ENCODE measurements at places on chromosomes 13 and 19.
A peak's percentile ranks its signal among the peaks of the same experiment; 100 is the strongest.

DNA sequence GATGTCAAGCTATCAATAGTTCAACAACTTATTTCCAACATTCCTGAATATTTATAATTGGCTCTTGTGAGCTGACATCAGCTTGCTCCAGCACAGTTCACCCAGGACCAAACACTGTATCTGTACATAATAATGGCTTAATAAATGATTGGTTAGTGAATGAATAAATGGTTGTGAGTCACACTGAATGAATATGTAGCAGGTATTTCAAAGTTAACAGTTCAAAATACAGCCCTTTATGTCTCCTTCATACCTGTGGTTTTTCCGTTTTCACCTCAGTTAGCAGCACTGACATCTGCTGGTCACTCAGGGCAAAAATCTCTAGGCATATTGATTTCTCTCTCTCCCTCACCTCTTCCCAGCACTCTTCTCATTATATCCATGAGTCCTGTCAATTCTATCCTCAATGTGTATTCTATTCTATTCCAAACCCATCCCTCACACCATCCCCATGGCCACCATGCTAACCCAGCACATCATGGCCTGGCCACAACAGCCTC, 76.3 kb downstream of the PEG3 start:
- DNase-seq, result no peak

DNA sequence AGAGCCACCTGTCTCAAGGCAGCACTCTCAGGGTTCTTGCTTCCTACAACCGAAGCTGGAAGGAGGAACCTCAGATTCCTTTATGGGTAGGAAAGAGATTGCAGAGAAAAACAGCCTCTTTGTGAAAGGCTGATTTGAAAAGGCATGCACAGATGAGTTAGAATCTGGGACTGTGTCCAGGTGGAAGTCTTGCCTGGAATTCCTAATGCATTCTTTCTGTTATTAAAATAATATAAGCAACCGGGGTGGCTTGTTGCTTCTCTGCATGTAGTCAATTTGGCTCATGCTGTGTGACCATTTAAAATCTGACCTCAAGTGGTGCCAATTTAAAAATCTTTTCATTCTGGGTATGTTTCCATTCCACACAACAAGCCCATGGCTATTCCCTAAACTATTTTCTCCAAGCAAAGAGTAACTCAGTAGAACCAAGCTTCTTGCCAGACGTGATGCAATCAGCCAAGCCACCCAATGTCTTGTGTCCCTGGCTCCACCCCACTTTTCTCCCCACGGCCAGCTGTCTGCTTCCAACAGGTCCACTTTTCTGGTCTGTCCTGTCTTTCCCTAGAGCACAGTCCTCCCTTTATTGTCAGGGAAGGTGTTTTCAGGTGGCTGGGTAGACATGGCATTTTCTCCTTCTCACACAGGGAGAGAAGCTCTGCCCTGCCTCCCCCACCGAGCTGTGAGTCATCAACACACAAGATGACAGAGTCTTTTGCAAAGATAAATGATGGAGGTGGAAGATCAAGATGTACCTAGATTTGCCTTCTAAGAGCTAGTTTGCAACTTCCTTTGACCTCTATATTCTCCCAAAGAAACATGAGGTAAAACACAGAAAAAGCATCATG, 394.3 kb downstream of the FOXO1 start:
- no peak for DNase-seq

- no peak for DNase-seq
Observed at GRCh38 chr13:98325724-98326123, 148.7 kb upstream of the RNF113B start.

DNA sequence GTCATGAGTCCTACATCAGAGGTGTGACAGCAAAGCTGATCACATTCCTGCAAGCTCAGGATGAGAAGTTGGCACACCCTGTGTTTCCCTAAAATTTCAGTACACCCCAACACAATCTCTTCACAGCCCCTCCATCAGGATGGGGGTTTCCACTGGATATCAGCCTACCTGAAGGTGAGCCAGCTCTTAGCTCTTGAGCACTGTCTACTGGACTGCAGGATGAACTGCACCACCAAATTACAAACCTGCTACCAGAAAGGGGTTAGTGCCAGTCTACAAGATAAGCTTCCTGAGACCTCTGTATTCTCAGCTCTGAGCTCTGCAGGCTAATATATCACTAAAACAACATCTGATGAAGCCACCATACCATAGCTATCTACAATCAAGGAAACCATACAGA, 1616.2 kb upstream of the SPRY2 start:
- DNase-seq, result peak; percentile 2

DNA sequence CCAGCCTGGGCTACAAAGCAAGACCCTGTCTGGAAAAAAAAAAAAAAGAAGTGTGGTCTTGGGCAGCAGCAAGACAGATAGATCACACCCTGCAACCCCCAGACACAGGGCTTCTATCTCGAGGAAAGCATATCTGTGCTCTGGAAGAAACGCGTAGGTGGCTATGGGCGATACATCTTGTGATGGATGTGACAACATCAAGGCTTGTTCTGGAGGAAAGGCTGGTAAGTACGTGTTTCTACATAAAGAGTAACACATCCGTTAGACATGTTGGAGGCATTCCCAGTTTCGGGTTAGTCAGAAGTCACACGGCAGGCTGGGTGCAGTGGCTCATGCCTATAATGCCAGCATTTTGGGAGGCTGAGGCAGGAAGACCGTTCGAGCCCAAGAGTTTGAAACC, 6.6 kb upstream of the DHDH start:
- DNase-seq, result no peak

GRCh38 chr13:77544355-77544754, 8.8 kb downstream of the SCEL start:
- DNase-seq, result no peak

GRCh38 chr13:105107781-105108180, 1427.7 kb downstream of the EFNB2 start:
- no peak for DNase-seq

DNA sequence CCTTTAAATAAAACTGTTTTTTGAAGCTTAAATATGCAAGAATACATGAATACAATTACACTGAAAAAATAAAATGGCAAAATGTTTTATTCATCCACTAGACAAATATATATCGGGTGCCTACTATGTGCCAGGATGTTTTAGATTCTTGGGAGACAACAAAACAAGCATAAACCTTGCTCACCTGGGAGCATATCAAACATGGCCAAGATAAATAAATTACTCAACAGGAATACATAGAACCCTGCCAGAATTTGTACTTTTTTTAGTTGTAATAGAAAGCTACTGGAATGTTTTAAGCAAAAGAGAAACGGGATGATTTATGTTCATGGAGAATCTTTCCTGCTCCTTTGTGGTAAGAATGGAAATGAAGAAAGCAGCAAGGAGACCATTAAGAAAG, 2358.5 kb upstream of the PCDH20 start:
- DNase-seq, result no peak

DNA sequence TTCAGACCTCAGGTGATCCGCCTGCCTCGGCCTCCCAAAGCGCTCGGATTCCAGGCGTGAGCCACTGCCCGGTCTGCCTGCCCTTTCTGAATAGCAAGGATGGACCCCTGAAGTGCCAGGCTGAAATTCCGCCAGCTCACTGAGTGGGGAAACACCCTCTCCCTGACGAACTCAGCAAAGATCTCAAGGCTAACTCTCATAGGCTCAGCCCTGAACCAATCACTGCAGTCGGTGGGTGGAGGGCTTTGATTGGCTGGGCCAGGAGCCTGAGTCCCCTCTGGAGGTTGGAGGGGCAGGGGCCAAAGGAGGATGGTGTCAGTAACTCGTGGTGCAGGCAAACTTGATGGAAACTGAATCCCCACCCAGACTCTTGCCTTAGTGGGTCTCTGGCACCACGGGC, 11.2 kb upstream of the COMP start:
- peak; percentile 11 for DNase-seq

GRCh38 chr19:13623716-13624710, 117.7 kb upstream of the CACNA1A start:
- no peak for DNase-seq

GRCh38 chr19:37997911-37998344, 90.9 kb downstream of the SIPA1L3 start:
- no peak for DNase-seq

DNA sequence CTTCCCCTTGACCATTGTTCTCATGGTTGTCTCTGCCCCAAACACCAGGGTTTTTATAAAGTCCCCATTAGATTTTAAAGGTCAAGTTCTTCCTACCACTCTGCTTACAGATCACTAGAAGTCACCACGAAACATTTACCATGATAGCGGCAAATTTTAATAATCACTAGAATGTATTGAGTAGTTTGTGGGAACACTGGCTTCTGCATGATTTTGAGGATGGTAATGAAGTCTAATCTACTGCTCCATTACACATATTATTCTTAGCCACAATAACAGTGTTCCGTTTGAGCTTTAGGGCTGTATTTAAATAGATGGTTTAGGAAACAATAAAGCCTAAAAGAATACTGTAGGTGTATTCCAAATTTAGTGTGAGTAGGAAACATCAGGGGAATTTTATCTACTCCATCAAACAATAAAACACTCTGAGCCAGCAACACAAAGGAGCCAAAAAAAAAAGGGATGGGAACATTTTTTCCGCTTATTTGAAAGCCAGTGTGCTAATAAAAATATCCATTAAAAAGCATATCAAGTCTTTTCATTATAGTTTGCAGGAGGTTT, 49.7 kb downstream of the KLF12 start:
- no peak for DNase-seq

- DNase-seq, result no peak
Observed at GRCh38 chr13:111482126-111482525, 161.7 kb downstream of the TEX29 start.

Data from GM13977 (cell line).